ENCODE measurements at places on chromosomes 1 and 21. TPM values are rescaled to one million over a fixed set of nuclear protein-coding genes. Genes with fewer than 3 reads are reported as not detected.

- DNase-seq = no peak
Measured at GRCh38 chr1:20634594-20635084, 1.4 kb downstream of the PINK1 start.

The CRNN gene
- polyA plus RNA-seq = not detected

The CASQ1 gene
- polyA plus RNA-seq = 500 TPM

The RHEX gene
- 1.6 TPM for polyA plus RNA-seq

- DNase-seq = no peak
Measured at GRCh38 chr1:116794804-116795481, 40.7 kb downstream of the CD2 start.

DNA sequence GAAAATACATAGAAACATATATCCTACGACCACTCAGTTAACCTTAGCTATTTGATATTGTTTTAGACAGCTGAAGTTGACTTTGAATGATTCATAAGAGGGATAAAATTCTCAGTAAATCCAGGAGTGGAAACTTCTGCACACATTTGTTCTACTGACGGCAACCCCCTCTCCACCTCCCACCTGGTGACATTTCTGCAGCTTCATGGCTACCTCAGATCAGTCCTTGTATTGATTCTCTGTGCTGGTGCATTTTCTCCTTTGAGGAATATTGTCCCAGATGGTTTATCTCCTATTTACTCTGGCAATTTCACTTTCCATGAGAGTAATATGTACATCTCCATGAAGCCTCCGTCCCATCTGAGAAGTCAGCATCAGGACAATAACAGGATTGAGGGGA lies 57.7 kb upstream of the COA6 start:
- DNase-seq = no peak

- DNase-seq = peak; percentile 16
Measured at GRCh38 chr1:203860396-203861025, 888 bp upstream of the SNRPE start.

DNA sequence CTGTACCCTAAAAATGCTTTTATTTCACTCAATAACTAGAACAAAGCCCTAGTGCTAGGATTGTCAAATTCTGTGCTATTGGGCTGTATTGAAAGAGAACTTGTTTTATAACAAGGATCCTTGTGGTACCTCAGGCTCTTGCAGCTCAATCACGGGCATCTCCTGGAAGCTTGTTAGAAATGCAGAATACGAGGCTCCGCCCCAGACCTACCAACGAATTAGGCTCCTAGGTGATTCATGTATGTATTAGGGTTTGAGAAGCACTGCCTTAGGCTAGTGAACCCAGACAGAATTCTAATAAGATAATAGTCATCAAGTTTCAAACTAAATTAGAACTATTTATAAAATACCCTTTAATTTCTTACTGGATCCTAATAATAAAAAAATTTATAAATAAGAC lies 45.6 kb downstream of the ZZZ3 start:
- DNase-seq = no peak

DNA sequence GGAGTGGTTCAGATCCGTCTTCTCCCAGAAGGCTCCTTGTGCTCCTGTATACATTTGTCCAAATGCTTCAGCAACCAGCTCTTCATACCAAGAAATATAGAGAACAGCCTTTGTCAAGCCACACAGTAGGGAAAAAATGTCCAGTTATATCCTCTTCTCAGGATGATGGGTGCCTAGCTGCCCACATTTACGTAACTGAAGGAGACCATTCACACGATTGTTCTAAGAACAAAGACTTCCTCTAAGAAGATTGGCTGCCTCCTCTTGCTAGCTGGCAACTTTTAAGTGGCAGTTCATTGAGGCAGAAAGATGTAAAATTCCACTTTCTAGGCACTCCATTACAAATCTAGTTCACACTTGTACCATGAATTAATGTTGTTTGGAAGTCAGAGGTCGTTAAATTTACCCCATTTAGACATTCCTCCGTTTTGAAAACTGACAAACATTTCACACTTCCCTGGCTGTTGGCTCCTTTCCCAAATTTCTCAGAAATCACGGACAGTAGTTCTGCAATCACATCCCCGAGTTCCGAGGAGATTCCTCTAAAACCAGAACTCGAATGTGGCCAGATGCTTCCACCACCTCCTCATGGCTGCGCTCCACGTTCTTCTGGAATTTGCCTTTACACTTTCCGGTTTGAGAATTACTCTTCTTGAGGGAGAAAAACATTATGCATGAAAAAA lies 45.6 kb upstream of the CSF1 start:
- DNase-seq = no peak

All from muscle of arm (tissue), 14 donors.